ENCODE measurements at places on chromosomes 3 and 15.
A peak's percentile ranks its signal among the peaks of the same experiment; 100 is the strongest.

DNA sequence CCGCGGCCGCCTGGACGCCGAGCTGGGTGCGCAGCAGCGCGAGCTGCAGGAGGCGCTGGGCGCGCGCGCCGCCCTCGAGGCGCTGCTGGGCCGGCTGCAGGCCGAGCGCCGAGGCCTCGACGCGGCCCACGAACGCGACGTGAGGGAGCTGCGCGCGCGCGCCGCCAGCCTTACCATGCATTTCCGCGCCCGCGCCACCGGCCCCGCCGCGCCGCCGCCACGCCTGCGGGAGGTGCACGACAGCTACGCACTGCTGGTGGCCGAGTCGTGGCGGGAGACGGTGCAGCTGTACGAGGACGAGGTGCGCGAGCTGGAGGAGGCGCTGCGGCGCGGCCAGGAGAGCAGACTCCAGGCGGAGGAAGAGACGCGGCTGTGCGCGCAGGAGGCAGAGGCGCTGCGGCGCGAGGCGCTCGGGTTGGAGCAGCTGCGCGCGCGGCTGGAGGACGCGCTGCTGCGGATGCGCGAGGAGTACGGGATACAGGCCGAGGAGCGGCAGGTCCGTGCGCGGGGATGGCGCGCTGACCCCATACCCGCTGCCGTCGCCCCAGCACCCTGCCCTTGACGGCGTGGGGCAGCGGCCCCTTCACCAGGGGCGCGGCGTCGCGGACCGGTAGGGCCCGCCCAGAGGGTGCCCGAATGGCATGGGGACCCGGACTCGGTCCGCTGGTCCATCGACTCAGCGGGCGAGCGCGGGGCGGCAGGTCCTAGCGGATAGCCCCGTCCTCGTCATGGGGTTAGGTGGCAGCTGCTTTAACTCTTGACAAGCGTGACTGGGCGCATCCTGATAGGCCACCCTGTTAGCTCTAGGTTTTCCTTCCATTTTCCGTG is 848 bp downstream of the SYNM start:
- peak; percentile 37 for DNase-seq

- no peak for DNase-seq
Measured at GRCh38 chr3:133588784-133589465, 15.4 kb downstream of the CDV3 start.

- no peak for DNase-seq
Measured at GRCh38 chr3:168495270-168495669, 399.5 kb upstream of the GOLIM4 start.

DNA sequence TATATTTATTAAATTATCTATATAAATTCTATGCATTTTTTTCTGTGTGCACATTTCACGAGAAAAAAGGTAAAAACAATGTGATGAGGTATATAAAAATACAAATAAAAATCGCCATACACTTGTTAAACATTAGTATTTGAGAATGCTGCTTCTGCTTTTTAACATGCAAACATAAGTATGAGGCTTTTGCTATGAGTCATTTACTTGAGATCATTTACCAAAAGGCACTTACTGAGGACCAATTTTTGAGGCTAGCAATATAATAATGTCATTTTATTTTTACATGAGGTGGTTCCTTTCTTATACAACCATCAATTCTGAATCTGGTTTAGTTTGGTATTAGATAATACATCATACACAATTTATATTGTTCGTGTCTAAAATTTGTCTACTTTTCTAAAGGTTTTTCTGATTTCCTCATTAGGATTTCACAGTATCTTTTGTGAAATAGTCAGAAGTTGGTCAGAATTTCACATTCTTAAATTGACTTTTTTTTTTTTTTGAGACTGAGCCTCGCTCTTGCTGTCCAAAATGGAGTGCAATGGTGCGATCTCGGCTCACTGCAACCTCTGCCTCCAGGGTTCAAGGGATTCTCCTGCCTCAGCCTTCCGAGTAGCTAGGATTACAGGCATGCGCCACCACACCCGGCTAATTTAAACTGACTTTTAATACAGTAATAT is 25.6 kb downstream of the DCUN1D1 start:
- DNase-seq, result no peak

- DNase-seq, result no peak
Measured at GRCh38 chr15:56736308-56736707, 3.0 kb upstream of the ZNF280D start.

- no peak for DNase-seq
Measured at GRCh38 chr15:57548351-57548750, 43.4 kb upstream of the MYZAP start.

DNA sequence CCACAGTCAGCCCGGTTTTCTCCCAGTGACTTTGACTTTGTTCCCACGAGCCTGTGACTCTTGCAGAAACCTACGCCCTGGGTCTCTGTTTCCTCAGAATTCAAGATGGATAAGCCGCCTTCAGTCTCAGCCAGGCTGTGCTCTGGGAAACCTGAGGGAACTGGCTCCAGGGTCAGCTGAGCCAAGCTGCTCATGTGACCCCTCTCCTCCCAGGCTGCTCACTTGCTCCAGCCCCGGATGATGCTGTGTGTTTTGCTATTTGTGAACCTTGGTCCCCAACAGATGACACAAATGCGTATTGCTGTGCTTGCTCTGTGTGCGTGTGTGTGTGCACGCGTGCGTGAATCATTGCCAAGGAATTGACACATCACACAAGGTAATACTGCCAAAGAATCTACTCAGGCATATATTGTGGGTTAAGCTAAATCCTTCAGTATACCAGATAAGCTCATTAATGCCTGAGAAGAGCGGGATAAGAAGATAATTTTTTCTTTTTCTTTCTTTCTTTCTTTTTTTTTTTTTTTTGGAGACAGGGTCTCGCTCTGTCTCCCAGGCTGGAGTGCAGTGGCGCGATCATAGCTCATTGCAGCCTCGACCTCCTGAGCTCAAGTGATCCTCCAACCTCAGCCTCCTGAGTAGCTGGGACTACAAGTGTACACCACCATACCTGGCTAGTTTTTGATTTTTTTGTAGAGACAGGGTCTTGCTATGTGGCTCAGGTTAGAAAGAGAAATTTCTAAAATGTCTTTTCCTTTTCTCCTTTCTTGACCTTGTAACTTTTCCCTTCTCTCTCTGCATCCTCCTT is 29.2 kb upstream of the UMPS start:
- no peak for DNase-seq

GRCh38 chr3:194306109-194306686 is 44.9 kb downstream of the CPN2 start:
- no peak for DNase-seq

DNA sequence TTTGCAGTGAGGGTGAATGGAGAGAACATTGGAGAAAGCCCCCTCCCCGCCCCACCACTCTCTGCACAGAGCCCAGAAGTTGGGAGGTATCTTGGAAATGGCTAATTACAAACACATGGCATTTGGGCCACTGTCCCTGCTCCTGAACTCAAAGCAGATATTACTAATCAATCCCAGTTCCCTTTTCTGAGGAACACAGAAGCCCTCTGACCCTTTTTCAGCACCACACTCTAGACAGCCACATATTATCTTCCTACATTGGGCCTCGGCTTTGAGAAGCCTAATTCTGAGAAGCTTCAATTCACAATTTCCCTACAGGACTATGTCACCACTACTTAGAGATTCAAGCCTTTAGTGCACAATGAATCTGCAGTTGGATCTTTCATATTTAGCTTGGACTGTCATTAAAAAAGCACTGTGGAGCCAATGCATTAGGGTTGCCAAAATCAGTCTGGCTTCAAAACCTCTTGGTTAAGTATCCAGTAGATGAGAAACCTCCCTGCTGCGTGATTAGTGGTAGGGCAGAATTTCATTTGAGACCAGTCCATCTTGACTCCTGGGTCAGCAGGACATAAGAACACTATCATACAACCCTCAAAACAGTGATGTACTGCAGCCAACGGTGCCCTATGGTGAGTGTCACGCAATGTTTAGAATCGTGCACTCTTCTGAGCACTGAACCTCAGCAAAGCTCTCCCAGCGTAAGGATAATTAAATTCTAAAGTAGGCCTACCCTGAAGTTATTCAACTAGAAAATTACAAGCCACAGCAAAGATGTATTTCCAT is 26.1 kb downstream of the MGLL start:
- no peak for DNase-seq

DNA sequence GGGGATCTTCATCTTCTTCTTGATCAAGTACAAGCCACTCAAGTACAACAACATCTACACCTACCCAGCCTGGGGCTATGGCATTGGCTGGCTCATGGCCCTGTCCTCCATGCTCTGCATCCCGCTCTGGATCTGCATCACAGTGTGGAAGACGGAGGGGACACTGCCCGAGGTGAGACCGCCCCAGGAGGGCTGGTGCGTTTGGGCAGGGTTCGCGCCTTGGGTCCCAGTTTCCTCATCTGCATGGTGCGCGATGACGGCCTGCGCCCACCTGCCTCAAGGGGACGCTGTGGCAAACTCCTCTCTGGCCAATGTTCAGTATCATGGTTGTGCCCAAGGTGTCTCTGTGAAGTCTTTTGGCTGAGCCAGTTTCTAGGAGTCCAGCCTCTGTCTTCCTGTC is 57.5 kb upstream of the SLC6A1 start:
- no peak for DNase-seq

GRCh38 chr3:126865736-126866135 is 117.2 kb upstream of the PLXNA1 start:
- DNase-seq, result no peak

DNA sequence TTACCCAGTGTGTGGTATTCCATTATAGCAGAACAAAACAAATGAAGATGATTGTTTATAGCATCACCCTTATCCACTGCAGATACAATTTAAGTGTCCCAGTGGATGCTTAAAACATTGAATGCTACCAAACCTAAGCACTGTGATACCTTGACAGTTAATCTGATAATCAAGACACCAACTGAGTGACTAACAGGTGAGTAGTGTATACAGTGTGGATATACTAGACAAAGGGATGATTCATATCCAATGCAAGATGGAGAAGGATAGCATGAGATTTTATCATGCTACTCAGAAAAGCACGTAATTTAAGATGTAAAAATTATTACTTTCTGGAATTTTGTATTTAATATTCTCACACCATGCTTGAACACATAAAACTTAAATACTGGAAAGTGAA is 1449.0 kb downstream of the OTOL1 start:
- DNase-seq, result no peak

DNA sequence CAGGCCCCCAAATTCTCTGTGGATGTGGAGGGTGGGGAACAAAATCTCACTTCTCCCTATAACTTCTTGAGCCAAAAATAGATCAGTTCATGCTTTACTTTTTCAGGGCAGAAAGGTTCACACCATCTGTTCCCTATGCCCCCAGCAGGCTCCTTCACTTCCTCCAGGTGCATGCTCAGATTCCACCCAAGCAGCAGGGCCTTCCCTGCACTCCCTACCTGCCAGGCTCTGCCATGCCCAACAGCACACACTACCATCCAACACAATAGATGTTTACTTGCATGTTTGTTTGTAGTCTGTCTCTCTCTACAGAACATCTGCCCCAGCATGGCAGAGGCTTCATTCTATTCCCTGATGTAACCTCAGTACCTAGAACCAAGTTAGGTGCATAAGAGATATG is 43.3 kb downstream of the GABRB3 start:
- DNase-seq, result no peak

GRCh38 chr15:92904722-92905571 is 4.8 kb downstream of the CHD2 start:
- DNase-seq, result no peak

GRCh38 chr3:69719587-69720122 is 19.6 kb upstream of the MITF start:
- DNase-seq, result no peak

DNA sequence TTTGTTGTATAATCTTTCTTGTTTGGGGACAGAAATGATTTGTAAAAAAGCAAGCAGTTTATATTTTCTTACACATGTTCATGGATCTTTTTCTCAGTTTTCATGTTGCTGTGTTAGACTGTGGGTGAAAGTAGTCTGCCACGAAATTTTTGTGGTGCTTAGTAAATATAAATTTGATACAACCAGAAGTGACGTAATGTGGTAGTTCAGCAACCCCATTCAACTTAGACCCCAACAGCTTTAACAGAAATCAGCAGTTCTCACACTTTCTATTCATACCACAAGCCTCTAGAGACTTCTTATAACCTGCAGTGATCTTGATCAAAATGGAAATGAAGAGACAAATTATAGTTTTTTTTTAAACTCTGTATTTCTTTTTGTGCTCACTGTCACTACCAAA is 120.2 kb upstream of the IGSF10 start:
- no peak for DNase-seq

- no peak for DNase-seq
Measured at GRCh38 chr3:9861626-9862130, 17.9 kb upstream of the RPUSD3 start.

- no peak for DNase-seq
Measured at GRCh38 chr15:45354711-45355110, 23.6 kb downstream of the GATM start.

DNA sequence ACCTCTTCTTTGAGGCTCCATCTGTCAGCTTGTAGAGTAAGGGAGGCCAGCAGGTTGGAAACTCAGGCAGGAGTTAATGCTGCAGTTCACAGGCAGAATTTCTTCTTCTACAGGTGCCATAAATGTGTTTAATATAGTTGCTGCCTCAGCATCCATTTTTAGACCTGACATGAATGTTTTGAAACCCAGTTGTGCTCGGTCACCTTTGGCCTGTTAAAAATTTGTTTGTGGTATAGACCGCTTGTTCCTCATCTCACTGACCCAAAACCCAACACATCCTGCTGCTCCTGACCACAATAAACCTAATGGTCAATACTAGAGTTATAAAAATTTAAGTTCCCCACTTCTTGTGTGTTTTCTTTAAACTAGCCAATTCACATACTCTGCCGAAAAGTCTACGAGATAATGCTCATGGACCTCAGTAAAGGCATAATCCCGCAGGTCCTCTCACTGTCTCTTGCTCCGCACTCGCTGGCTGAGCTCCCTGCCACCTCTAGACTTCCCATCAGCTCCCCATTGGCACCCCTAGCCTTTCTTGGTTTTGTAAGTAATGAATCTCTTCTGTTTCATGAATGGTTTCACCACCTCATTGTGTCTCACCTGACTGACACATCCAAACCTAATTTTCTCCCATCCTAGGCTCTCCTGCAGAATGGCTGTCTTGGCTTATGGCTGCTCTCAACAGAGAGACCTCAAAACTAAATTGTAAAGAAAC is 138.5 kb upstream of the STRIT1 start:
- DNase-seq, result no peak

GRCh38 chr3:126954141-126954842 is 28.6 kb upstream of the PLXNA1 start:
- no peak for DNase-seq

GRCh38 chr3:169548194-169548593 is 115.3 kb downstream of the MECOM start:
- DNase-seq, result no peak

DNA sequence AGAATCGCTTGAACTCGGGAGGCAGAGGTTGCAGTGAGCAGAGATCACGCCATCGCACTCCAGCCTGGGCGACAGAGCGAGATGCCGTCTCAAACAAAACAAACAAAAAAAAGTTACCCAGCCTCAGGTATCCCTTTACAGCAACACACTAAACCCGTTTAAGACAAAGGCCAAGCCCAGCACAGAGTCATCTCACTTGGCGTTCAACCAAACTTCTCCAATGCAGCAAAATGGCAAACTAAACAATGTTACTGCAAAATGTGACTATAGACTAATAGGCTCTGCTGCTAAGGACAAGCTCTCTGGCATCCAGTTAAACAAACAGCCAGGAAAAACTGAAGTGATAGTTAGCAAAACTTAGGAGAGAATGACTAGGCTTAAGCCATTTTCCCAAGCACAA is 6.4 kb upstream of the FAM219B start:
- no peak for DNase-seq

Measured in stimulated activated CD4-positive, alpha-beta T cell treated with anti-CD3 and anti-CD28 coated beads, Interleukin-12 subunit alpha, Interleukin-12 subunit beta, amount 100 ng/mL, for 48 hours (primary cell).